ENCODE measurements at places on chromosomes 5 and 9.
A peak's percentile ranks its signal among the peaks of the same experiment; 100 is the strongest.

DNA sequence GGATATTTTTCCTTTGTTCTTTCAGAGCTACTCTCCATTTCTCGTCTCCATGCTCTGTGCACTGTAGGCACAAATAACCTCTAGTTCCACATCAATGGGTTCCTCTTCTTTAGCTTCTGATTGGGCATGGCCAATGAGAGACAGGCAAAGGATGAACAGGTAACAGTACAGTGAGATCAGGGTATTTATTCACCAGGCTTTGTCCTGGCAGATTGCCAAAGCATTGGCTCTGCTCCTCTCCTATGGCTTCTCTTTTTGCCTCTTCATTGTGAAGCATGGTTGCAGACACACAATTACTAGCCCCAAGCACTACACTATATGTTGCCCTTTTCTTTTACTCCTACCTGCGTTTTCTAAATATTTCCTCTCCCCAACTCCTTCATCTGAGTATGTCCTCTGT, 215.1 kb upstream of the ARRDC3 start:
- DNase-seq: no peak

GRCh38 chr5:91311697-91312501, 71.2 kb downstream of the ARRDC3 start:
- peak; percentile 86 for DNase-seq

DNA sequence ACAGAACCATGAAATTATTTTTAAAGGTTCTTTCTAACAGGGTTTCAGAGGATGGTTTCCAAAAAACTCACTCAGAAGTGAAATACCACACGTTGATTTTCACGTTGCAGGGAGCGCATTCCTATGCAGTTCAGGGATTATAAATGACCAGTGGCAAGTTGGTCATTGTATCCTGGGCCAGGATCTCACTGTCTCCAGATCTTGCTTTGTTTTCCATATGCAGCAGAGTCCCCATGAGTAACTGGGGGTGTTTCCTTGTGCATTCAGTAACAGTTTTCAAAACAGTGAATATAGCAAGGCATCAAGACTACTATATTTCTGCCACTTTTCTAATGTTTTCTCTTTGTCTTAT, 1064.9 kb upstream of the DMAC1 start:
- DNase-seq: no peak

- DNase-seq: no peak
These were observed 86.2 kb upstream of the HSPA9 start for GRCh38 chr5:138661291-138661960.

GRCh38 chr5:103260951-103261350, 2.4 kb downstream of the MACIR start:
- DNase-seq: no peak

GRCh38 chr9:17280350-17281012, 145.6 kb downstream of the CNTLN start:
- no peak for DNase-seq

- no peak for DNase-seq
These were observed 466.8 kb upstream of the BRINP1 start for GRCh38 chr9:119836036-119836435.

- no peak for DNase-seq
These were observed 168.2 kb upstream of the DMRTA1 start for GRCh38 chr9:22278426-22278825.

DNA sequence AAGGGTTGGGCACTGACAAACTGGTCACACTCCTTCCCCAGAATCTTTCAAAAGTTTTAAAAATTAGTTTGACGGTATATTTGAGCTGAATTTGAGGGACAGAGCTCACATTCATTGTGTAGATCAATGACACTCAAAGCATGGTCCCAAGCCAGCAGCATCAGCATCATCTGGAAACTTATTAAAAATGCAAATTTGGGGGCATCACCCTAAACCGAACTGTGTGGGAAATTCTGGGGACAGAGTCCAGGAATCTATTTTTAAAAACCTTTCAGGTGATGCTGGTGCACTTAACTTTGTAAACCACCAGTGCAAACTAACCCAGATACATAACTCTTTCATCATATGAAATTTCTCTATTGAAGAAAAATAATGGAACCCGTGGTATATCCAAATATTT, 58.1 kb upstream of the MTAP start:
- no peak for DNase-seq

DNA sequence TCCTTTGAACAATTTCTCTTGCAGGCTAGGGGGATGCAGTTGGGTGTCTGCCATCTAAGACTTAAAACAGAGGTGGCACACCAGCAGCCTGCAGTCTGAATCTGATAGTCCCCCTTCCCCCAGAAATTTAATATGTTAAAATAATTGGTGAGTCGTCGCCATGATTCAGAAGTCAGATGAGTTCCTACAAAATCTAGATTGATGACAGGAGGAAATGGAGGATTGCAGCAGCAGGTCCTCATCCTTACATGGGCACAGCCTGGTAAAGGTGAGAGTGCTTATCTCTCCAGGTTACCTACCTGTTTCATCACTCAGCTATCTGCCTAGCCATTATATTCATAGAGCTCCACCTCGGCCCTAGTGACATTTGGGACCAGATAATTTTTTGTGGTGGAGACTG, 112.3 kb downstream of the PCSK1 start:
- no peak for DNase-seq

DNA sequence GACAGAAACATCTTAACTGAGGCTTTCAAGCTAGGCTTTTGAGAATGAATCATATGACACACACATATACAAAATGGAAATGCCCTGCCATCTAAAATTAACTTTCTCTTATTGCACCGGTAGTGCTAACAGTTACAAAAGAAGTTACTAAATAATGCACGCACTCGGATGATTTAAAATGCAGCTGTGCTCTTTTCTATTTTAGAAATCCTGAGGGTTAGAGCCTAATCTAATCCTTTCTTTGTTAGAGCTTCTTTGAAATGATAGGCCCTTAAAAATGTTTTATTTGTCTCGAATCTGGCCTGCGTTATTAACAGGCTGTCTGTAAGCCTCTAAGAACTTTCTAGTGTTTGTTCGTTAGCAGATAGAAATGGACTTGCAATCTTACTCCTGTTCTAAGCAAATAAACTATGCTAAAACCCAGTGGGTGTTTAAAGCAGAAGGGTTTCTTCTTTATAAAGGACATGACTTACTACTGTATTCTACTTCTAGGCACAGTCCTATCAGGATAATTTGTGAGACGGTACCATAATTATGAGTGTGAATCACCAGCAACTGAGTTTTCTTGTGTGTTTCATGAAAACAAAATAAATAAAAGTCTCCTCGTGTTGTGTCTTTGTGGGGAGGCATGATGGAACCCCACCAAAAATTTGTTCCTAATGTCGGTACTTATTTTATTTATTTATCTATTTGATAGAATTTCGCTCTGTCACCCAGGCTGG, 69.2 kb upstream of the MYO10 start:
- no peak for DNase-seq

DNA sequence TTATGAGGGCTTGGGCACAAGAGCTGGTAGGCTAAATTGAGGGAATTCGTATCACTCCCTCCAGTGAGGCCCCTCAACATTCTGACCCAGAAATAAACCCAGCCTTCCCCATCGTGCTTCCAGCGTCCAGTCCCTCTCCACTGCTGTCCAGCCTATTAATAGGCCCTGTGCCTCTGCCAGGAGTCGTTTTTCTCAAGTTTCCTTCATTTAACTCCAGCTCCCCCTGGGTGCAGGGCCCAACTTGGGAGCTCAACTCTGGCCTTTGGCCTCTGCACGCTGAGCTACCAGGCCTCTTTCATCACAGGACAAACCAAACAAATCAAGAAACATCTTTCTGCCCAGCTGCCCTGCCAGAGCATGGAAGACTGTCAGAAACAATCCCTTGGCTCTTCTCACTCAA, 10.0 kb downstream of the HBEGF start:
- no peak for DNase-seq

DNA sequence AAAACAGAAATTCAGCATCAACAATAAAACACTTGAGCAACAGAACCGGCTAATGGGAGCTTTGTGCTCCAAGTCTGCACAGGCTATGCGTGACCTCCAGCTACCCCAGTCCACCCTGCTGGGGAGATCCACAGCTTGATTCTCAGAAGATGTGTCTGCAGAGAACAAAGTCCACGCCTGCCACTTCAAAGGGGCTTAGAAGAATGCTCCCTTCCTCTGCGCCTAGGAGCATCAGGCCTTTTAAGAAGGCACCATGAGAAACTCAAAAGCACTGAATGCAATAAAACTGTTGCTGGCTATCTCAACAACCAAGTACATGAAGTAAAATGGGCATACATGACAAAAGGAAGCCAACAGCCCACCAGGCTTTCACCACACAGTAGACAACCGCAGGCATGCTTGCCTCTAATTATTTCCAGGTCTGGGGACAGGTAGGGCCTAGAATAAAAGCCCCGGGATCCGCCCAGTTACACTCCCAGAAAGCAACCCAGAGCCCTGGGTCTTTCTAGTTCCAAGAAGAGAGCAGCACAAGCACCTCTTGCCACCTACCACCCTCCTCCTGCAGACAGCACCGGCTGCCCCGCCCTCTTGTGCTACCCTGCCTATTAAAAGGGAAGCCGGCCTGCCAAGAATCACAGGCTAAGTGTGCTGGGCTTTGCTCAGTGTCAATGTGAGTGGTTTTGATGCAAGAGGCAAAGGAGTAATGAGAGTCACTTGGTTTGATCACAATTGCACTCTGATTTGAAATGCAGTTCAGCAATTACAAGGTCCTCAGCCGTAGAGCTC, 123.2 kb downstream of the SPOCK1 start:
- no peak for DNase-seq

DNA sequence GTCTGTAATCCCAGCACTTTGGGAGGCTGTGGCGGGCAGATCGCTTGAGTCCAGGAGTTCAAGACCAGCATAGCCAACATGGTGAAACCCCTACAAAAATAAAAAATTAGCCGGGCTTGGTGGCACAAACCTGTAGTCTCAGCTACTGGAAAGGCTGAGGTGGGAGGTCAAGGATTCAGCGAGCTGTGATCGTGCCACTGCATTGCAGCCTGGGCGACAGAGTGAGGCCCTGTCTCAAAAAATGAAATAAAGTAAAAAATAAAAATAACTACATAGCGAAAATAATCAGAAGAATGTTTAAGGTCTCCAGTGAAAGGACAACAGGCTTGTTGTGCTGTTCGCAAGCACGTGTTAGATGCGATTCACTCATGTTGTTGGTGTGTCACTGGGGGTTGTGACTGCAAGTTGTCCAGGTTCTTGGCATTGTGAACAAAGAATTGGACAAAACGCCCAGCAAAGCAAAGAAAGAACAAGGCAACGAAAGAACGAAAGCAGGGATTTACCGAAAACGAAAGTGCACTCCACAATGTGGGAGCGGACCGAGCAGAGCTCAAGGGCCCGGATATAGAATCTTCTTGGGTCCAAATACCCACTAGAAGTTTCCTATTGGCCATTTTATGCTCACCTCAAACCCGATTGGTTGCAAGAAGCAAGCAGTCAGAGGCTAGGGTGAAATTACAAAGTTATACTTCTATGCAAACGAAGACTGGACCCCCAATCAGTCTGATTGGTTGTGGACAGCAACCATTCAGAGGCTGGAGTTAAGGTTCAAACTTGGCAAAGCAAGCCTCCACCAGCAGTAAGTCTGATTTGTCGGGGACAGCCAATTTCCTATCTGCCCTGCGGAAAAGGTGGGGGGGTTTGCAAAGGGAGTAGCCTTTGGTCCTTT, 844 bp upstream of the MCCC2 start:
- peak; percentile 13 for DNase-seq

GRCh38 chr9:20152151-20152725, 363.4 kb upstream of the SLC24A2 start:
- no peak for DNase-seq

DNA sequence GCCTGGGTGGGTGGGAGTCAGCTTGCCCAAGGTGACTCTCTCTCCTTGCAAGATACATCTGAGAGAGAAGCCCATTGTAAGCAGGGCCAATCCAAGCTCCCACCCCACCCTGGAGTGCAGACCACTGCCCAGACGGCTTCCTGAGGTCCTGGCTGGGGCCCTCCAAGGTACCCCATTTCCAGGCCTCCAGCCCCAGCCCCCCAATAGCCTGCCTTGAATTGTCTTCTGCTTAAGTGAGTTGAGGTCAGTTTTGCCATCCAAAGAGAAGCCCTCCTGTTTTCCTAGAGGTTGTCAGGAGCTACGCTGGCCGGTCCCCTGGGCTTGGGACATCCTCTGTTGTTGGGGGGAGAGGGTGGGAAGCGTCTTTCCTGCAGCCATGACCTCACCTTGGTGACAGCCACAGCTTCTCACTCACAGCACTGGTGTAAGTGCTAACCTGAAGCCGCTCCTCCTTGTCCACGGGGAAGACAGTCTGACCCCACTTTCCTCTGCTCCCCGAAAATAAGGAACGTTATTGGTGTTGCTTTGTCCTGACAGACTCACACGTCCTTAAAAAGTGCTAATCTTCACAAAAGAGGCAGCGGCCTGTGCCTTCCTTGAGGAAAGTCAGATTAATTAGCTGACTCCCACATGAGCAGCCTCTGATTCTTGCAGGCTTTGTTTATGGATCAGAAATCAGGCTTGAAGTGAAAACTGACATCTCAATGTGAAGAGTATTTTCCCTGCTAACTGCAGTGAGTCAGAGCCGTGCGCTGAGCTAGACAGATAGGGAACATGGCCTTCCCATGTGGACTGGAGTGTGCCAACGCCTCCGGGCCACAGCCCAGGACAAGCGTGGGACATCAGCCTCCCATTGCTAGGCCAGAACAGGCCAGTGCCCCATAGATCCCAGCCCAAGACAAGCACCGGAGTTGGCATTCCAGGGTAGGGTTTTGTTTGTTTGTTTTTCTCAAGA, 52.3 kb downstream of the ADAMTS2 start:
- no peak for DNase-seq

GRCh38 chr5:6439588-6440550, 8.8 kb upstream of the UBE2QL1 start:
- no peak for DNase-seq

DNA sequence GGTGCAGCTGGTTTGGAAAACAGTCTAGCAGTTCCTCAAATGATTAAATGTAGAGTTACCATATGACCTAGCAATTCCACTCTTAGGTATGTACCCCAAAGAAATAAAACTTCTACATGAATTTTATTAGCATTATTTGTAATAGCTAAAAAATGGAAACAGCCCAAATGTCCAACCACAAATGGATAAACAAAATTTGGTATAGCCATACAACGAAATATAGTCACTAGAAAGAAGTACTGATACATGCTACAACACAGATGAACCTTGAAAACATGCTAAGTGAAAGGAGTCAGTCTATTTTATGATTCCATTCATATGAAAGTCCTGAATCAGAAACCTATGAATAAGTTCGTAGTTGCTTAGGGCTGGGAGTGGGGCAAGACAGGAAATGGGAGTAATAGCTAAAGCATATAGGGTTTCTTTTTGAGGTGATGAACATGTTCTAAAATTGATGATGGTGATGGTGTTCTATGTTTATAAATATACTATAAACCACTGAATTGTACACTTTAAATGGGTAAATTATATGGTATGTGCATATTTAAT, 6.3 kb downstream of the GDF9 start:
- DNase-seq: no peak

GRCh38 chr5:307306-307705, 14.2 kb upstream of the AHRR start:
- no peak for DNase-seq

GRCh38 chr5:139565411-139566305, 4.5 kb downstream of the UBE2D2 start:
- DNase-seq: no peak

GRCh38 chr5:151912360-151912759, 12.3 kb downstream of the GLRA1 start:
- DNase-seq: no peak
